ENCODE measurements at places on chromosomes 1 and 21. TPM values are rescaled to one million over a fixed set of nuclear protein-coding genes. Genes with fewer than 3 reads are reported as not detected.

The OR2T11 gene
- total RNA-seq, result not detected

The FCAMR gene
- not detected for total RNA-seq

The AGT gene
- total RNA-seq, result not detected

The SAMSN1 gene
- total RNA-seq, result not detected

DNA sequence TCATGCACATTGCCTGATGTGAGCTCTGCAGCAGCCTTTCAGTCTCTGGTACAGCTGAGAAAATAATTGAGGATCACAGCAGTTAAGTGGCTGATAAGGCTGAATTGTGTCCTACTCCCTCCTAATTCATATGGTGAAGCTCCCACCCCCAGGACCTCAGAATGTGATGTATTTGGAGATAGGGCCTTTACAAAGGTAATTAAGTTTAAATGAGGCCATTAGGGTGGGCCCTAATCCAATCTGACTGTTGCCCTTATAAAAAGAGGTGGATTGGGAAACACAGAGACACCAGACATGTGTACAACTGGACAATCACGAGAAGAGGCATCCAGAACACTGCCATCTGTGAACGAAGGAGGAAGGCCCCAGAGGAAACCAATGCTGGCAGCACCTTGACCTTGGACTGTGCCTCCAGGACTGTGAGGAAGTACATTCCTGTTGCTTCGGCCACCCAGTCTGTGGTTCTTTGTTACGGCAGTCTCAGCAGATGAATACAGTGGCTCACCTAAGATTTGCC lies 148.1 kb downstream of the TRABD2B start:
- H3K27me3 ChIP-seq, result no peaks in the 10 kb centered on the region
- no peak overlapping the region for H3K27ac ChIP-seq
- peaks cover 11% of the 10 kb centered on the region for H3K4me1 ChIP-seq

GRCh38 chr1:172476218-172476811 lies 32.4 kb upstream of the PIGC start:
- H3K36me3 ChIP-seq, result no peaks in the 10 kb centered on the region
- H3K27me3 ChIP-seq, result peaks cover 2% of the 10 kb centered on the region
- no peak for DNase-seq

DNA sequence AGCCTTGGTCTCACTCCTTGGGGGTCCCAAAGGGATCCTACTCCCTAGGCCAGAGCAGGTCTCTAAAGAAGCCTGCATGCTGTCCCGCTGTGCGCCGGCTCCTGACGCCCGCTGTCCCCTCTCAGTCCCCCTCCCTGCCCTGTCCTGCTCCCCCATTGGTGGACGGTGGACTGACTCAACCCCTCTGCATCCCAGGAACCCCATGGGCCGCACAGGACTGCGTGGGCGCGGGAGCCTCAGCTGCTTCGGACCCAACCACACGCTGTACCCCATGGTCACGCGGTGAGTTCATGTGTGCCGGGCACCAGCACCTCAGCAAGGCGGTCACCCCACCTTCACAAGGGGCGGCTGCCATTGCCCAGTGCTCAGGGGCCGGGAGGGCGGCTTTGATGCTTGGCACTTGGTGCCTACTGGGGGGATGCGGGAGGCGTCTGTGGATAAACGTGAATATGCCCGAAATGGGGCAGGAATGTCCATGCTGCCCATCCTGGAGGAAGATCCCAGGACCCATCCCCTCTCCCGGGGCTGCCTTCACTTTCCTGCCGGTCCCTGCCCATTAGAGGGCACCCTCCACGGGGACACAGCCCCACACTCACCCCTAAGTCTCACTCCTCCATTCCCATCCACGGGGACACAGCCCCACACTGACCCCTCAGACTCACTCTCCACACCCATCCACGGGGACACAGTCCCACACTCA lies 20.2 kb upstream of the LRRC3 start:
- H3K4me1 ChIP-seq, result no peaks in the 10 kb centered on the region
- H3K27me3 ChIP-seq, result no peaks in the 10 kb centered on the region
- DNase-seq, result no peak
- H3K36me3 ChIP-seq, result no peaks in the 10 kb centered on the region

GRCh38 chr1:237932816-237933215 lies 42.1 kb upstream of the ZP4 start:
- H3K27me3 ChIP-seq, result no peaks in the 10 kb centered on the region

DNA sequence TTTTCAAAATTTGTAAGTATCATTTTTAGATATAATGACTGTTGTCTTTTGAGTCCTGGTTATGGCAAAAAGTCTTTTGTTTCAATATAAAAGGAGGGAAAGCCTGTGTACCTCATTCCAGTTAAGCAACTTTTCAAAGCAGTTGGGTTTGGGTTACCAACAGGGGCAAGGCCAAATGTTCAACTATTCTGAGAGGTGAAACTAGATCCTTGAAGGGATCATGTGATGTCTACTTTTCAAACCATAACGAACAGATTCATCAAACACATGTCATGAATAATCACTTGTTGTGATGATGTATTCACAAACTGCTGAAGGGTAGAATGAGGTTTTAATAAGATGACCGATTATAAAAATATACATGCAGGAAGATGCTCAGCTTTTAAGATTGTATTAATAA lies 171.3 kb downstream of the HHAT start:
- no peaks in the 10 kb centered on the region for H3K27me3 ChIP-seq
- no peaks in the 10 kb centered on the region for H3K4me1 ChIP-seq
- H3K4me3 ChIP-seq, result no peak overlapping the region
- no peak for DNase-seq

GRCh38 chr21:42679319-42680057 lies 26.1 kb downstream of the PDE9A start:
- H3K4me1 ChIP-seq, result no peaks in the 10 kb centered on the region
- no peaks in the 10 kb centered on the region for H3K36me3 ChIP-seq
- no peak overlapping the region for H3K4me3 ChIP-seq
- no peak for DNase-seq
- no peaks in the 10 kb centered on the region for H3K27me3 ChIP-seq

- H3K27me3 ChIP-seq, result no peaks in the 10 kb centered on the region
- H3K36me3 ChIP-seq, result no peaks in the 10 kb centered on the region
- no peak overlapping the region for H3K4me3 ChIP-seq
These were observed 27.5 kb downstream of the TMEM51 start for GRCh38 chr1:15180945-15181523.

DNA sequence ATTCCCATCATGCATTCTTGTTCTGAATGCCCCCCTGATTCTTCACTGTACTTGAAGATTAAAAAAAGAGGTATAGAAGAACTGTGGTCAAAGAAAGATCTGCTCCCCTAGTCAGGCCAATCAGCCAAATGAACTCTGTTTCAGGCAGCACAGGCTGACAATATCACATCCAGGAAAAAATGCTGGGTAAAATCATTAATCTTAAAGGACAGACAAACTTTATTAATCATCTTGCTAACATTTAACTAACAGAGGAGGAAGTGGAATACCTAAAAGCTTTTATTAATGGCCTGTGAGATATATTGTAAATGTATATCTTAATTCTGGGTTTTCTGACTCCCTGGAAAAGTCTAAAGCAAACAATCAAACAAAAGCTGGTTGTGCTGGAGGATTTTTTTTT lies 660.5 kb upstream of the PRMT6 start:
- no peak overlapping the region for H3K27ac ChIP-seq
- H3K36me3 ChIP-seq, result no peaks in the 10 kb centered on the region
- H3K4me1 ChIP-seq, result no peaks in the 10 kb centered on the region
- no peak overlapping the region for H3K4me3 ChIP-seq

- no peaks in the 10 kb centered on the region for H3K27me3 ChIP-seq
- H3K36me3 ChIP-seq, result no peaks in the 10 kb centered on the region
- peak overlapping the region; percentile 73 for H3K27ac ChIP-seq
These were observed 14.5 kb downstream of the AUNIP start for GRCh38 chr1:25844536-25845337.

DNA sequence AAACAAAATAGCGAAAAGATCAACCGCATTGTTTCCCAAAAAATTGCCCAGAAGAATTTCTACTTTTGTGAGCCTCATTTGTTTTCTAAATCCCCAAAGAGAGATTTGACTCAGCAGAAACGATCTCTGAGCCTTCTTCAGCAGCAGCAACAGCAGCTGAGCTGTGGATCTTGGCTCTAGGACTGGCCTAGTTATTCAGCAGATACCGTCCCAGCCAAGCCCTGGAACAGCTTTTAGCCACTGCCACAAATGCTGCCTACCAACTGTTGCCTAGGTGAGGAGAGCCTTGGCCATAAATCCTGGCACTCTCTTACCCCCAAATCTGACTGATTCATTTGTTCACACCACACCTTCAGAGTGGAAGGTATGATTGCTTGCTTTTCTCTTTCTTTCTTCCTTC lies 320.1 kb downstream of the TGFB2 start:
- no peaks in the 10 kb centered on the region for H3K36me3 ChIP-seq
- H3K4me3 ChIP-seq, result no peak overlapping the region
- H3K27ac ChIP-seq, result no peak overlapping the region
- DNase-seq, result peak; percentile 42

DNA sequence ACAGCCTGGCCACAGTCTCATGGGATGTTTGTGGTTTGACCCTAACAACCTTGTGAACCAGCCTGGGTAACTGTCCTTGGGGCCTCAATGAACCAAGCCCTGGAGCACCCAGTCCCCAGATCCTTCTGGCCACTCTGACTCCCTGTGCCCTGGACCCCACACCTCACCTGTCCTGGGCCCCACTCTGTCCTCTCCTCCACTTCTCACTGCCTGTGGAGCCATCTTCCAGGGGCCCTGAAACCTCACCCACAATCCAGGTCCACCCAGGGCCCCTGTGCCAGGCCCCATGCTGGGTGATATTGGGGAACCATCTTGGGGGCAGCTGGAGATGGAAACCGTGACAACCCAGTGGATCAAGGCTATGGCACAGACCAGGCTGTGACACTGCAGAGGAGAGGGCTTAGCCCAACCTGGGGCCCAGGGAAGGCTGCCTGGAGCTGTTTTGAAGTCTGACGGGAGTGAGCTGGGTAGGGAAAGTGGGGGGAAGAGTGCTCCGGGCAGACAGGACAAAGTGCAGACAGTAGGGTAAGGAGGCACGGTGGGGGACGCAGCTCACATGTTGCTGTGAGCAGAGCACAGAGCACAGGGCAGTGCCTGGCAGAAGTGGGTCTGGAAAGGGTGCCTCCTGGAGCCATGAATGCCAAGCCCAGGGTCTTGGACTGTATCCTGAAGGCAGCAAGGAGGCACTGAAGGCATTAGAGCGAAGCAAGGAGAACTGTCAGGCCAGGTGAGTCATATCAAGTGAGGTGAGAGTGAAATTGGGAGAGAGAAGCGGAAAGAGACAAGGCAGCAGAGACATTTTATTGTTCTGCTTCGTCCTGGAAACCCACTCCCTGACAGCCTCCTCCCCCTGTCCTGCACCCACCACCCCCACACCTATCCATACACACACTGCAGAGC lies 12.1 kb upstream of the LRP8 start:
- H3K27me3 ChIP-seq, result no peaks in the 10 kb centered on the region
- DNase-seq, result no peak
- H3K4me1 ChIP-seq, result peaks cover 1% of the 10 kb centered on the region
- no peaks in the 10 kb centered on the region for H3K36me3 ChIP-seq
- no peak overlapping the region for H3K27ac ChIP-seq
